ENCODE measurements at places on chromosomes 12 and 14. TPM values are rescaled to one million over a fixed set of nuclear protein-coding genes. Genes with fewer than 3 reads are reported as not detected.

ADAM20 gene
- 0.03 TPM for polyA plus RNA-seq

EXOC3L4 gene
- polyA plus RNA-seq = not detected

LMNTD1 gene
- polyA plus RNA-seq = 1.3 TPM

HOXC12 gene
- not detected for polyA plus RNA-seq

TBX5 gene
- polyA plus RNA-seq = 16.6 TPM

FOXA1 gene
- 0.31 TPM for polyA plus RNA-seq

DNA sequence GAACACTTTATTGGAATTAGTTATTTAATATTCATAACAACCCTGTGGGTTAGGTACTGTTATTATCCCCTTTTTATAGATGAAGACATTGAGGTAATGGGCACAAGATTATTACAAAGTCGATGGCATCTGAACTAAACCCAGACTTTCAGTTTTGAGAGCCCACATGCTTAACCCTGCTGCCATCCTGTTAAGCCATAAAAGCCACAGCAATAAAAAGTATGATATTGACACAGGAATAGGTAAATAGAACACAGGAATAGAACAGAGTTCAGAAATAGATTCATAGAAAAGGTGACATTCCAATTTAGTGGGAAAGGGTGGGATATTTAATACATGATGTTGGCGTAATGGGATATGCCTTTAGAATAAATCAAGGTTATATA is 119.8 kb downstream of the SLC38A1 start:
- DNase-seq = no peak
- no peak overlapping the region for H3K4me3 ChIP-seq
- H3K27me3 ChIP-seq = peaks cover 3% of the 10 kb centered on the region
- no peaks in the 10 kb centered on the region for H3K4me1 ChIP-seq
- no peak overlapping the region for H3K27ac ChIP-seq
- no peaks in the 10 kb centered on the region for H3K36me3 ChIP-seq

- H3K4me1 ChIP-seq = no peaks in the 10 kb centered on the region
- no peaks in the 10 kb centered on the region for H3K36me3 ChIP-seq
- no peak overlapping the region for H3K27ac ChIP-seq
- H3K4me3 ChIP-seq = no peak overlapping the region
- H3K27me3 ChIP-seq = no peaks in the 10 kb centered on the region
- no peak for DNase-seq
Observed at GRCh38 chr12:70928071-70928470, 7.5 kb upstream of the PTPRR start.

DNA sequence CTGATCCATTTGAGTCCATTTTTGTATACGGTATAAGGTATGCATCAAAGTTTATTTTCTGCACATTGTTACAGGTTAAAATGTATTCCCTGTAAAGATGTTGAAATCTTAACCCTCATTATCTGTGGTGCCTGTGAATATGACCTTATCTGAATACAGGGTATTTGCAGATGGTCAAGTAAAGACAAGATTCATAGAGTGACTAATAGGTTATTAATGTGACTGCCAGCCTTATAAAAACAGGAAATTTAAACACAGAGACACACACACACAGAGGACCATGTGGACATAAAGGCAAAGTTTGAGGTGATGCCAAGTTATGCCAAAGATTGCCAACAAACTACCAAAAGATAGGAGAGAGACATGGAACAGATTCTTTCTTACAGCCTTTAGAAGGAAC is 347.2 kb upstream of the DCN start:
- no peak overlapping the region for H3K4me3 ChIP-seq
- no peaks in the 10 kb centered on the region for H3K4me1 ChIP-seq
- DNase-seq = no peak
- no peaks in the 10 kb centered on the region for H3K36me3 ChIP-seq

DNA sequence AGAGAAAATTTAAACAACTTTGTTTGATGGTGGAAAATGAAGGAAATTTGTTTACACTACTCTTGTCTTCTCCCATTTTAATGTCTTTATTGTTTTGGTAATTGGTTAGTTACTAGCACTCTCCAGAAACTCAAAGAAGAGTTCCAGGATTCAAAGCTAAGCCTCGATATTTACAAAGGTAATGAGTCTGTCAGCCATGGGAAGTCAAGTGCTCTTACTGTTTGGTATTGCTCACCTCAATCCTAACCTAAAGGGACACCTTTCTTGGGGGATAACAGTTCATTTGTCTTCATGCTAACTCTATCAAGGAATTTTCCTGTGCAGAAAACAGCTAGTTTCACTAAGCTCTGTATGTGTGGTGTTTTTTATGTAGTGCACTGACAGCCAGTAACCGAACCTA is 222.9 kb upstream of the LMO3 start:
- H3K36me3 ChIP-seq = no peaks in the 10 kb centered on the region
- no peak for DNase-seq
- H3K27me3 ChIP-seq = no peaks in the 10 kb centered on the region
- H3K27ac ChIP-seq = no peak overlapping the region
- no peaks in the 10 kb centered on the region for H3K4me1 ChIP-seq

- no peak overlapping the region for H3K27ac ChIP-seq
- H3K36me3 ChIP-seq = 0 out of 2 replicates have a peak, but pooled peaks cover 2% of the 10 kb centered on the region
- DNase-seq = no peak
- no peaks in the 10 kb centered on the region for H3K27me3 ChIP-seq
- no peak overlapping the region for H3K4me3 ChIP-seq
Observed at GRCh38 chr14:71338153-71338552, 430.9 kb downstream of the PCNX1 start.

- H3K27ac ChIP-seq = no peak overlapping the region
- H3K4me3 ChIP-seq = no peak overlapping the region
- no peaks in the 10 kb centered on the region for H3K36me3 ChIP-seq
Observed at GRCh38 chr14:76613616-76614015, 147.7 kb upstream of the VASH1 start.

DNA sequence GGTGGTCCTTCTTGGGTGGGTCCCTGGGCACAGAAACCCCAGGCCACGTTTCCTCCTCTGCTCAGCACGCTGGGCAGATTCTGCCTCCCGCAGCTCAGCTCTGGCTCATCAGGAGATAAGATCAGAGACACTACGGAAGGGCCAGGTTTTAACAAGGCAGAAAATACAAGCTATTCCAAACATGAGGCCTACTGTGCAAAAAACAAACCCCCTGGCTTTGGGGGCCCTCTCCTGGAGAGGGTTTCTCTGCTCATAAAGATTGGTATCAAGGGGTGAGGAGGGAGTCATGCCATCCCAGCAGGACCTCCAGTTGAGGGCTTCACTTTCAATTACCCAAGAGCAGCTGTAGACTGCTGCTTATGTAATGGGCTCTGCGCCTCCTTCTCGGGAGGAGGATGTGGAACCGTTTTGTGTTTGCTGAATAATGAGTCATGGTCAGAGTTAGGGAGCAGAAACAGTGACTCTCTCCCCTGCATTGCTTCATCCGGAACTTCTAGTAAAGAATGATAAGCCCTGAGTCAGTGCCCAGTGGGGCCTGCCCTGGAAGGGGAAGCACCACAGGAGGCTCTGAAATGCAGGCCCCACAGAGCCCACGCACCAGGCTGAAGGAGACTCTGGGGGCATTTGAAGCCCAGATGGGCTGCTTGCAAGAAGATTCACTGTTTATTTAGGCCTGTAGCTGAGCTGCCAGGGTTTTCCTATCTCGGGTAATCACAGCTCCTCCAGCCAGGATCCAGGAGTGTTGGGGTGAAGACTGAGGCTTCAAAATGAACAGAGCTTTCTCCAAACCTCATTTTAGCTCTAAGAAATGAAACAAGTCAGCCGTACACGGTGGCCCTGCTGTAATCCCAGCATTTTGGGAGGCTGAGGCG is 79.3 kb downstream of the SSPN start:
- no peaks in the 10 kb centered on the region for H3K36me3 ChIP-seq
- peak overlapping the region; percentile 80 for H3K27ac ChIP-seq
- DNase-seq = peak; percentile 100
- peaks cover 18% of the 10 kb centered on the region for H3K4me1 ChIP-seq
- H3K27me3 ChIP-seq = no peaks in the 10 kb centered on the region
- H3K4me3 ChIP-seq = no peak overlapping the region

DNA sequence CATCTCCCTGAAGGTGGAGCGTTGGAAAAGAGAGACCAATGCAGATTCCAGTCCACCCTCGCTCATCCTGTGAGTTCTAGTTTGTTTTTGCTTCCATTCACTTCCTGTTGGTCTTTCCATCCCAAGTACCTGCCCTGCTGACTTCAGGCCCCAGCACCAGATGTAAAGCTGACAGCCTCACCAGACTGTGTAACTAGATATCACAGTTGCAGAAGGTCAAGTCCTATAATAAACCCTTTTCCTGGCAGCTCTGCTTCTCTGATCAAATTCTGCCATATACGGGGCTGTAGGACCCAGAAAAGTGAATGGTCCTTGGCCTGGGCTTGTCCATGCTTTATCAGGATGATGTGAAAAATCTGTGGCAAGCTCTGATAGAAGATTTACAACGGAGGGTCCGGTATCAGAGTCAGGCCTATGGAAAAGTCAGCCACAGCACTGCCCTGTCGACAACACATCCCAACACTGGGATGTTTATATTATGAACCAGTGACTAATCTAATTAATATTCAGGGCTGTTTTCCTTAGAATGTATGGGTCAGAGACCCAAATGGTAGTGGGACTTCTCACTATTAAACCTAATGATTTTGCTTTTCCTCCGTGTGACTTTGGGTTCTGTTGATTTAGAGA is 42.1 kb downstream of the CCDC175 start:
- H3K4me3 ChIP-seq = no peak overlapping the region
- peaks cover 10% of the 10 kb centered on the region for H3K4me1 ChIP-seq
- no peaks in the 10 kb centered on the region for H3K27me3 ChIP-seq
- peak; percentile 44 for DNase-seq
- no peaks in the 10 kb centered on the region for H3K36me3 ChIP-seq

GRCh38 chr12:71636704-71637115 is 26.9 kb downstream of the ZFC3H1 start:
- DNase-seq = peak; percentile 72
- H3K4me1 ChIP-seq = no peaks in the 10 kb centered on the region
- H3K27ac ChIP-seq = no peak overlapping the region
- no peaks in the 10 kb centered on the region for H3K27me3 ChIP-seq

GRCh38 chr12:48311313-48311712 is 39.4 kb downstream of the ZNF641 start:
- H3K4me1 ChIP-seq = no peaks in the 10 kb centered on the region
- H3K36me3 ChIP-seq = no peaks in the 10 kb centered on the region
- H3K27me3 ChIP-seq = peaks cover 2% of the 10 kb centered on the region
- H3K4me3 ChIP-seq = no peak overlapping the region

DNA sequence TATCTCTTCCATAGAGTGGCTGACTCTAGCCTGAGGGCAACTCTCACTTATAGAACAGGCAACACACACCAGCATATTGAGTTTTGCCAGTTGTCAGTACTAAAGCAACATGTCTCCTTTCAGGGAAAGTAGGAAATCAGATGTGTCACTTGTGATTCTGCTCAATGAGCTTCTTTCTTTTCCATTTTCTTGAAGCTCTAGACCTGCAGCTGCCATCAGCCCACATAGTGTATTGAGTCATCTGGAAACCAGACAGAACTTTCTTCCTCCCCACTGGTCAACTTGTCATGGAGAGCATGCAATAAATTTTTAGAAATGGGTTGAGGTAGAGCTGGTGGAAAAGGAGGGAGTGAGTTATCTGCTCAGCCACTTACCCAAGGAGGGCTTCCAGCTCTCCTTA is 209.0 kb upstream of the PLEKHG7 start:
- H3K4me1 ChIP-seq = no peaks in the 10 kb centered on the region
- H3K27ac ChIP-seq = no peak overlapping the region
- no peaks in the 10 kb centered on the region for H3K36me3 ChIP-seq
- peak; percentile 43 for DNase-seq
- H3K4me3 ChIP-seq = no peak overlapping the region
- H3K27me3 ChIP-seq = no peaks in the 10 kb centered on the region

DNA sequence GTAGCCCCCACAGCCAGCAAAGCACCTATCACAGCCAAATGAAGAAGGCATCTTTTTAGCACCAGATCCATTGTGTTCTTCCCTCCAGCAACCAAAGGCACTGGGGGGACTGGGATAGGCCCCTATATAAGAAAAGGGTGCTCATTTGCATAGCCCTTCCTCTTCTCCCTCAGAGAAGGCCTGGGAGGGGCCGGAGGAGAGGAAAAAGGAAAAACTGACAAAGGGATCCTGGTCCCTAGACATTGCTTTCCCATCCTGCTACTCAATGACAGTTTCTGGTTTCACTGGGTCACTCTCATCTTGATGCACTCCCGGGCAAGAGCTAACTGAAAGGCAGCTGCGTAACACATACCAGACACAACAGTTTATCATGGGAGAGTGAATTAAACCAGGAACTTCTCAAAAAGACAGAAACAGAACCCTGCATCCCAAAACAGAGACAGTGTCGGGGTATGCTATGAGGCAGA is at the start of gene PMEL:
PMEL (minus strand) TSS at position 102 of the 467 bp plus-strand sequence; CDS start at position 71, 31 bp downstream.
- no peak for DNase-seq
- H3K27ac ChIP-seq = peak within 1 kb of the TSS; percentile 60
- peak within 1 kb of the TSS; percentile 63 for H3K4me3 ChIP-seq

GRCh38 chr12:106896603-106897002 is 59.1 kb upstream of the TMEM263 start:
- no peak for DNase-seq
- no peaks in the 10 kb centered on the region for H3K4me1 ChIP-seq
- H3K27ac ChIP-seq = no peak overlapping the region
- peaks cover 8% of the 10 kb centered on the region for H3K27me3 ChIP-seq
- no peak overlapping the region for H3K4me3 ChIP-seq

DNA sequence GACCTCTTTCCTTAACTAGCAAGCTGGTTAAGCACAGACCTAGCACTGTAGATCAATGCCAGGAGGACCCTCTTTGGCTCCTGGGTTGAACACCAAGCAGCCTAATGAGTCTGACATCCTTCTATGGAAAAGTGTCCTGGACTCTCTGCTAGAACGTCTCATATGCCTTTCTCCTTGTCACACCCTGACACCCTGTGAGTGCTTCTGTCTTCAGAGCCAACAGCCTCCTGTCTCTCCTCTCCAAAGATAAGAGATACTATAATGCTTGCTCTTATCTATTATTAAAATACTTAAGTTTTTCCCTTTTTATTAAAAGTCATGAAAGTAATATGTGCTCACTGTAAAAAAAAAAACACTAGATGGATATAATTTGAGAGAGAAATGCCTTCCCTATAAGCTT is 222.7 kb downstream of the FOXN3 start:
- H3K27me3 ChIP-seq = no peaks in the 10 kb centered on the region
- no peak overlapping the region for H3K4me3 ChIP-seq
- no peak for DNase-seq
- no peak overlapping the region for H3K27ac ChIP-seq
- 0 out of 2 replicates have a peak, but pooled peaks cover 2% of the 10 kb centered on the region for H3K4me1 ChIP-seq
- H3K36me3 ChIP-seq = peaks cover under 1% of the 10 kb centered on the region
